Breast epithelium (tissue), 4 donors: ENCODE measurements at places on chromosomes 3 and 15.

GRCh38 chr15:53031469-53031868 lies 241.3 kb upstream of the ONECUT1 start:
- H3K4me1 ChIP-seq, result no peaks in the 10 kb centered on the region
- no peak overlapping the region for H3K27ac ChIP-seq
- no peak overlapping the region for H3K4me3 ChIP-seq
- no peaks in the 10 kb centered on the region for H3K36me3 ChIP-seq

DNA sequence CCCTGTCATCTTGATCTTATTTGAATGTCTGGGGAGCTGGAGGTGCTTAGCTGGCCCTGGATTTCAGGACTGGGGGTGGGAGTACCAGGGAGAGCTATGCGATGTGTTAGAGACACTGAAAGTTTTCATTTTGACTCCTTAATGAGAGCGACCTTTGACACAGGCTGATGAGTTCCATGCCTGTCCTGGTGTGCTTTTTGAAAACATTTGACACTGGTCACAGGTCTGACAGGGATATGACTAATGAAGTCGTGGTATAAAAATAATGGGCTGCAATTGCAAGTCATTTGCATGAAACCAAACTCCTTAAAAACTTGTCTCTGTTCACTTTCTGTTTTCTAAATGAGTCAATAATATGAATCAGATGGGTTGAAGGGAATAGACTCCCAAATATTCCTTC lies 81.9 kb downstream of the MECOM start:
- no peaks in the 10 kb centered on the region for H3K27me3 ChIP-seq
- no peaks in the 10 kb centered on the region for H3K4me1 ChIP-seq
- no peaks in the 10 kb centered on the region for H3K36me3 ChIP-seq
- H3K4me3 ChIP-seq, result no peak overlapping the region

- no peaks in the 10 kb centered on the region for H3K4me1 ChIP-seq
- H3K4me3 ChIP-seq, result no peak overlapping the region
- H3K36me3 ChIP-seq, result no peaks in the 10 kb centered on the region
- no peak overlapping the region for H3K27ac ChIP-seq
These were observed 162.3 kb downstream of the TUSC7 start for GRCh38 chr3:116871905-116872304.

DNA sequence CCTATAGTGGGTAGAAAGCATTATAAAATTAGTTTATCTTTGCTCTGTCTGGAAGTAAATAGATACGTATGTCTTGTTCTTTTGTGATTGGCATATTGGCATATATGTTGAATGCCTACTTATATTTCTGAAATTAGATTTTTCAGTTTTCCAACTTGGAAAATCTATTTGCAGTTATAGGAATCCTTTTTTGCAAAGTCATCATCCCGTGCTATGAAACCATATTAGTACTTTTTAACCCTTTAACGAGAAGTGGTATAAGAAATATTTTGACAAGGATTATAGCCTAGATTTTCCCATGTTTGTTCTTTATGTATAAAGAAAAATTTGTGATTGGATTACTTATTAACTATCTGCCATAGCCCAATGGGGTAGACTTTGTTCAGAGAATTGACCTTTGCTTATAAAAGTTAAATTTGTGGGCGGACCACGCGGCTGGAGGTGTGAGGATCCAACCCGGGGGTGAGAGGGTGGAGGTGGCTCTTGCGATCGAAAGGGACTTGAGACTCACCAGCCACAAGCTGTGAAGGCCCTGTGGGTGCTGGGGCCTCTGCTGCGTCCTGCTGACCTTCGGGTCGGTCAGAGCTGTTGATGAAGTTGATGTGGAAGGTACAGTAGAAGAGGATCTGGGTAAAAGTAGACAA lies 5.9 kb downstream of the LRRC28 start:
- H3K27ac ChIP-seq, result no peak overlapping the region
- DNase-seq, result no peak
- H3K4me3 ChIP-seq, result no peak overlapping the region
- no peaks in the 10 kb centered on the region for H3K27me3 ChIP-seq
- no peaks in the 10 kb centered on the region for H3K36me3 ChIP-seq
- H3K4me1 ChIP-seq, result peaks cover 9% of the 10 kb centered on the region

GRCh38 chr3:17339132-17339575 lies 403.3 kb downstream of the TBC1D5 start:
- H3K27me3 ChIP-seq, result no peaks in the 10 kb centered on the region
- H3K4me3 ChIP-seq, result no peak overlapping the region
- H3K4me1 ChIP-seq, result no peaks in the 10 kb centered on the region

GRCh38 chr3:34203386-34203785 lies 405.0 kb downstream of the PDCD6IP start:
- H3K27me3 ChIP-seq, result no peaks in the 10 kb centered on the region
- no peaks in the 10 kb centered on the region for H3K4me1 ChIP-seq
- no peak overlapping the region for H3K4me3 ChIP-seq
- H3K27ac ChIP-seq, result no peak overlapping the region
- H3K36me3 ChIP-seq, result no peaks in the 10 kb centered on the region

GRCh38 chr15:74403991-74404563 lies 29.7 kb downstream of the SEMA7A start:
- H3K36me3 ChIP-seq, result no peaks in the 10 kb centered on the region
- H3K27ac ChIP-seq, result no peak overlapping the region
- no peaks in the 10 kb centered on the region for H3K27me3 ChIP-seq
- no peak overlapping the region for H3K4me3 ChIP-seq

GRCh38 chr3:159865041-159865579 lies 123.5 kb upstream of the IL12A start:
- peak overlapping the region; percentile 67 for H3K27ac ChIP-seq
- H3K27me3 ChIP-seq, result no peaks in the 10 kb centered on the region
- no peaks in the 10 kb centered on the region for H3K4me1 ChIP-seq

DNA sequence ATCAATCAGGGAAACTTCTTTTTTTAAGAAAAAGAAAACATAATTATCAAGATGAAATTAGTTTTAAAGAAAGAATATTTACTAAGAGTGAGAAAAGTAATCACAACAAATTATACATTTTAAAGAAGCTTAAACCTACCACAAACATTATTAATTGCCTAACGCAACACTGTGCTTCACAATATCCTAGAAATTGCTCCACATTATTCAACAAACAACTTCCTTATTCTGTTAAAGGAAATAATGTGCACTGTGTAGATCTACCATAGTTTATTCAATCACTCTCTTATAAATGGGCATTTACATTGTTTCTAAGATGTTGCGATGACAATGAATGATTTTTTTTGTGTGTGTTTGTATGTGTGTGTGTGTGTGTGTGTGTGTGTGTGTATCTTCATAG lies 525.9 kb upstream of the KCNMB2 start:
- no peak overlapping the region for H3K27ac ChIP-seq
- no peak overlapping the region for H3K4me3 ChIP-seq
- H3K4me1 ChIP-seq, result no peaks in the 10 kb centered on the region
- DNase-seq, result no peak

DNA sequence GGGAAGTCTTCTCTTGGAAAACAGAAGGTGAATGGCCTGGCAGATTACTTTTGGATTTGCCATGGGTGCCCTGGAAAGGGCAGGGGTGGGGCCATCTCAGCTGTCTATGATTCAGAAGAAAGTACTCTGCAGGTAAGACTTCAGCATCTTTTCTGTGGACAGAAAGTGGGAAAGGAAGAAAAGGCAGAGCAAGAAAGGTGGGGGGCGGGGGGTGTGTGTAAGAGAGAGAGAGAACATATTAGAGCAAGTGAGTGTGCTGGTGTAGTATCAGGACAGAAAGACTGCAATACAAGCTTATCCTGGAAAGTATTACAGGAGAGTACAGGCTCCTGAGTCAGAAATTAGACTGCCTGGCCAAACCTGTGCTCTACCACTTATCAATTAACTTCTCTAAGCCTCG lies 5.5 kb downstream of the TAGLN3 start:
- no peak for DNase-seq
- no peaks in the 10 kb centered on the region for H3K27me3 ChIP-seq
- H3K4me3 ChIP-seq, result no peak overlapping the region
- H3K4me1 ChIP-seq, result no peaks in the 10 kb centered on the region

- H3K36me3 ChIP-seq, result no peaks in the 10 kb centered on the region
- peaks cover 6% of the 10 kb centered on the region for H3K4me1 ChIP-seq
- H3K27ac ChIP-seq, result peak overlapping the region; percentile 56
- no peaks in the 10 kb centered on the region for H3K27me3 ChIP-seq
These were observed 20.7 kb downstream of the ZBTB38 start for GRCh38 chr3:141388823-141389621.

DNA sequence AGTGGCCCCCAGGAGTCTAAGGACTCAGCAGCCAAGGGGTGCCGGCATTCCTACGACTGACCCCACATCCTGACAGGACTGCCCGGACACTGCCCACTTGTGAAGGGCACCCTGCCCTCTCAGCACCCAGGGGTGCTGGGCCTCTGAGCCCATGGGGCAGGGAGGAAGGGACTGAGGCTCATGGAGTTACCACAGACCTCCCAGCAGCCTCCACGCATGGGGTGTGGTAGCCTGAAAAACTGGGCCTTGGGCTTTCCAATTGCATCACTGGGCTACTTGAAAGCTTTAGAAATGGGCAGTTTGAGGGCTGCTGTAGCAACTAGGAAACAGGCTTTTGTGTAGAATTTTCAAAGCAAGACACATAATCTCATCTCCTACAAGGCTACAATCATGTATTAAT lies 13.2 kb downstream of the TKT start:
- H3K36me3 ChIP-seq, result no peaks in the 10 kb centered on the region
- H3K4me3 ChIP-seq, result no peak overlapping the region
- no peaks in the 10 kb centered on the region for H3K27me3 ChIP-seq
- no peaks in the 10 kb centered on the region for H3K4me1 ChIP-seq
- no peak overlapping the region for H3K27ac ChIP-seq
- DNase-seq, result no peak
